Omental fat pad (tissue), 4 donors: ENCODE measurements at places on chromosomes 1 and 21.

GRCh38 chr1:68168545-68169171 lies 63.7 kb downstream of the WLS start:
- no peak for DNase-seq

- no peak for DNase-seq
These were observed 64.1 kb upstream of the NTPCR start for GRCh38 chr1:232886271-232886670.

DNA sequence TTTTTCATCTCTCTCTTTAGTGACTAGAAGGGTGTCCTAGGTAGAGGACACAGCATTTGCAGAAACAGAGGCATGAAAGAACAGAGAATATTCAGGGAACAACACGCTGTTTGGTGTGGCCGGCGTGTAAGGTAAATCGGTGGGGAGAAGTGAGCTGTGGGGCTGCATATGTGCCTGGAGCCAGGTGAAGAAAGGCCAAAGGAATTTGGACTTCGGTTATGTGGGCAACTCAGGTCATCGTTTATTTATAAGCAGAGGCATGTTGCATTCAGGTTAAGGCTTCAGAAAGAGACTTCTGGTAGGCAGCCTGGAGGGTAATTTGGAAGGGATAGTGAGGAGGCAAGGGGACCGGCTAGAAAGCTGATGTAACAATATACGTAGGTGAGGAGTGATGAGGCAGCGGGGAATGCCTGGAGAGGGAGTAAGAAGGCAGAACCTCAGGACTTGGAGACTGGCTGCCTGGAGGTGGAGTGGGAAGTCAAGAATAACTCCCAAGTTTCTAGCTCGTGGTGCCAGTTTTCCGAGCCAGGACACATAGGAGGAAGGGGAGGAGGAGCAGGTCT lies 64.1 kb upstream of the ACOT11 start:
- DNase-seq = no peak

GRCh38 chr1:109803901-109804331 lies 40.2 kb upstream of the EPS8L3 start:
- DNase-seq = peak; percentile 14

DNA sequence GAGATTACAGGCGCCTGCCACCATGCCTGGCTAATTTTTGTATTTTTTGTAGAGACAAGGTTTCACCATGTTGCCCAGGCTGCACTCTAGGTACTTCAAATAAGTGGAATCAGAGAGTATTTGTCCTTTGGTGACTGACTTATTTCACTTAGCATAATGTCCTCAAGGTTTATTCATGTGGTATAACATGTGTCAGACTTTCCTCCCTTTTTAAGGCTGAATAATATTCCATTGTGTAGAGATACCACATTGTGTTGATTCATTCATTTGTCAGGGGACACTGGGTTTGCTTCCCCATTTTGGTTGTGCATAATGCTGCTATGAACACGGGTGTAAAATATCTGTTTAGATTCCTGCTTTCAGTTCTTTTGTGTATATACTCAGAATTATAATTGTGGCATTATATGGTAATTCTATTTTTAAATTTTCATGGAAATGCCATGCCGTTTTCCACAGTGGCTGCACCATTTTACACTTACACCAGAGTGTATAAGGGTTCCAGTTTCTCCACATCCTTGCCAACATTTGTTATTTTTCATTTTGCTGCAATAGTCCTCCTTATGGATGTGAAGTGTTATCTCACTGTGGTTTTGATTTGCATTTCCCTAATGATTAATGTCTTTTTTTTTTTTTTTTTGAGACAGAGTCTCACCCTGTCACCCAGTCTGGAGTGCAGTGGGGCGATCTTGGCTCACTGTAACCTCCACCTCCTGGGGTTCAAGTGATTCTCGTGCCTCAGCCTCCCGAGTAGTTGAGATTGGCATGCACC lies 35.1 kb downstream of the IL6R start:
- no peak for DNase-seq

DNA sequence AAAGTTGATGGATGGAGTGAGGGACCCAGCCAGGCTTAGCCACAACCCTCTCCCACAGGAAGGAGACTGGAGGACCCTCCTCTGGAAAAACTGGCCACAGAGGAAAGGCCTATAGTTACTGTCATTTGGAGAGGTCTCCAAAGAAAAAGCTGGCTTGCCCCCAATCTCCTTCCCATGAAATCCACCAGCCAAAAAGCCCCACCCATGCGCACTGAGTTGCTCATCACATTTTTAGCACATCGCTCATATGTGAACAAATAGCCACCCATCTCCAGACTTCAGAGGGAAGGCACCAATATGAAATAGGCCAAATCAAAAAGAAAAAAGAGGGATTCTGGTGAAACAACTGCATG lies 36.9 kb upstream of the QSOX1 start:
- DNase-seq = no peak

DNA sequence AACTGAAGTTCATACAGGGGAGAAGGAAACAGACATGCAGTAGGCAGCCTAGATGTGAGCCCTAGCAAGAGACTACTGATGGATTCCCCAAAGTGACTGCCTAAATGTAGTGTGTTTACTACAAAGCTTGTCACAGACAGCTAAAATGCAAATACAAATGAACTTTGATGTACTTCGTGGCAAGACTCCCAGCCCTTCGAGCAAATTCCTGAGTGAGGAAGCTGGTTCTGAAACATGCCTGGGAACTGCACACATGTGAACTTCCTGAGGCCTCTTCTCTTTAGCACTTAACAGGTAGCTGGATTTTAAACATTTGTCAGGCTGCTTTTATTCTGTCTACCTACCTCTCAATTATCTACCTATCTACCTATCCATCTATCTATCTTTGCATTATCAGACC lies 6.7 kb upstream of the IRF2BP2 start:
- DNase-seq = no peak

- DNase-seq = no peak
These were observed 17.9 kb downstream of the TNFRSF25 start for GRCh38 chr1:6447818-6448748.

- DNase-seq = no peak
These were observed 15.1 kb upstream of the RBM8A start for GRCh38 chr1:145942405-145942804.

DNA sequence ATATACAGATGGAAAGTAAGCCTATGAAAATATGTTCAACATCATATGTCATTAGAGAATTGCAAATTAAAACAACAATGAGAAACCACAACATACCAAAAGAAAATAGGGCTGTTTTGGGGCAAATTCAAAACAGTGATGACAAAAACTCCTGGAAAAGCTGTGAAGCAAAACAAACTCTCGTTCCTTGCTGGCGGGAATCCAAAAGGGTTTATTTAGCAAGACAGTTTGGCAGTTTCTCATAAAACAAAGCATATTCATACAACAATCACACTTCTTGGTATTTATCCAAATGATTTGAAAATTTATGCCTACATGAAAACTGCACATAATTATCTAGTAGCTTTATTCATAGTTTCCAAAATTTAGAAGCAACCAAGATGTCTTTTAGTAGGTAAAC lies 44.4 kb downstream of the COL11A1 start:
- no peak for DNase-seq

DNA sequence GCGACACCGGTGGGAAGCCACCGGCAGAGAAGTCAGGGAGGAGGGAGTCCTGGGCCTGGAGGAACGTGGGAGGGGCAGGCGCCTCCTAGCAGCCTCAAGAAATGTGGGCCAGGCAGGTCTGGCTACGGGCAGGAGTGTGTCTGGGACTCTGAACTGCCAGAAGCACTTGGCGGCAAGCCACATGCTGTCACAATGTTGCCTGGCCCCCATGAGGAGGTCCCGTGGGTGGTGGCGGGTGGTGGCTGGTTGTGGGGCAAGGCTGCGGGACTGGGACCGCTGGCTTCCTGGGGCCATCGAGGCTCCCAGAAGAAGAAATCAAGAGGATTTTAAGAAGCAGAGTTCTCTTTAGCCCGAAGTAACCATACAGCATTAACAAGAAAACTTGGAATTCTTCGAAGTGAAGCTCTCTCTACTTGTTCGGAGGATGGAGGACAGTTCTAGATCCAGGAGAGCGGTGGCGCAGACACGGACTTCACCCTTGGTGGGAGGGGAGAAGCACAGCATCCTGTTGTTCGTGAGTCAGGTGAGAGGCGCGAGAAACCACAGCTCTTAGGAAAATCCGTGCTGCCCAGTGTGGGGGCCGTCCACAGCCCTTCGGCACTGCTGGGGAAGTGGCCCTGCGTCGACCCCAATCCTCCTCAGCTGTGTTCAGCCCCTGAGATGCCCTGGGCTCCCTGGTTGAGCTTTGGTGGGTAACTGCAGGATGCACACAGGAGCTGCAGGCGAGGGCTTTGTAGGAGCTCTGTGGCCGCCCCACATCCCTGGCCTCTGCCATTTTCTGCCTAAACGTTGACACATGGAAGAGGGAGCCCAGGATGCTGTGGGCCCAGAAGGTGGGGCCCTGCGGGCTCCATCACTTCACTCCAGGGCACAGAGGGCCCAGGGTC lies 12.4 kb downstream of the SKI start:
- no peak for DNase-seq
